ENCODE measurements at places on chromosomes 2 and 18.

DNA sequence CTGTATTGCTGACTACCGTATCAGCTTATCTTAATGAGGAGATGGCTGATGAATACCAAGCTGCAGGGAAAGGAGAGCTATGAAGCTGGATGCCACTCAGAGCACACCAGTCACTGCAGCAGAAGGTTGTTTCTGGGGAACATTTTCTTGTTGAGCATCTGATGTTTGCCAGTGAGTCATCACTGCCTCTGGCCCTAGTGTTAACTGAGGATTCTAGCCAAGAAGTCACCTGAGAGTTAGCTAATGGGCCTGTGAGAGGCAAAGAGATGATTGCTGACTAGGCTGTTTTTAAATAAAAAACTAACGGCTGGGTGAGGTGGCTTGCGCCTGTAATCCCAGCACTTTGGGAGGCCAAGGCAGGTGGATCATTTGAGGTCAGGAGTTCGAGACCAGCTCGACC, 37.9 kb downstream of the CCDC150 start:
- peak; percentile 15 for DNase-seq

- peak; percentile 71 for DNase-seq
Measured at GRCh38 chr2:118855451-118856279, 8.2 kb upstream of the EN1 start.

DNA sequence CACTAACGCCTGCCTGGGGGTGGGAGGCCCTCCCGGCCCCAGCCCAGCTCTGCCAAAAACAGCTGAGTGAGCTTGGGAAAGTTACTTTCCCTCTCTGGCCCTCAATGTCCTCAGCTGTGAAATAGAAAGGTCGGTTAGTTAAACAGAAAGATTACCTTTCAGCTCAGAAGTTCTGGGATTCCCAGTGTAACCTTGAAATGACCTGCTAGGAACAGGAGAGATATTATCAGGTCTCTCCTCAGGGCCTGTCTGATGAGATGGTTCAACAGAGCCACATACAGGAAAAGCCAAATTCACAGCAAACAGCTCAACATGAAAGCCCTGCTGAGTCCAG, 68.8 kb downstream of the LBH start:
- no peak for DNase-seq

GRCh38 chr2:49111006-49111405, 43.3 kb downstream of the FSHR start:
- no peak for DNase-seq

DNA sequence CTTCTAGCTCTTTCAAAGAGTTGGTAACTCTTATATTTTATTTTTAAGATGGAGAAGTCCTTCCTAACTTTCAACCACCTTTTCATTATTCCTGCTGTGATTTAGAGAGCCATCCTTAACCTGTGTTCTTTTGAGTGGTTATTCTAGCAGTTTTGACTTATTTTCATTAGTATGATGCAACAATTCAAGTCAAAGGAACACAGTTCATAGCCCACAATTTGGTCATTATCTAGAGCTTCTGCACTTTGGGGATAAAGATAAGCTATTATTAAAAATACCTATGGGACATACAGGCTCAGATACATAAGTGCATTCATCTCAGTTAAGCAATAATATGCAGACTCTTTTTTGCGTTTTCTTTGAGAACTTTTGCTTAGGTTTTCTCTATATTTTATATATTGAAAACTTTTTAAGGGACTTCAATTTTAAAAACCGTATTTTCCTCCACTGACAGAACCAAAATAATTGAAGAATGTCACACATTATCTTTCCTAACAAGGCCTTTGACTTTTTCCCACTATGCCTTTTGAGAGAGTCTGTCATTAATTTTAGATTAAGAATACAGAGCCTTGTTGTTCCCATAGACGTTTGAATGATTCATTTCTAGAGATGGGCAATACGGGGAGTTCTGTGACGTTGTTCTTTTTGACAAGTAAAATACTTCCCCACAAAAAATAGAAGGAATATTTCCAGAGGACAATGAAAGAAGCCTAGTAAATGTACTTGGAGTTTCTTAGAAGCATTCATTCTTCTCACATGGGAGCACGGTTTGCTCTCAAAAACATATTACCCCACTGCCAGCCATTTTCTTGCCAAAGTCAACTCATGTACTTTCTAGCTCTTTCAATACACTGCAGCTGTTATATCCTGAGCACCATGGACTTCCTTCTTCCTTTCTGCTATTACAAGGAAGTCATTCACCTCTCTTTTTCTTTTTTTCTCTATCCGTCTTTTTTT, 42.9 kb upstream of the RASGRP3 start:
- peak; percentile 47 for DNase-seq

DNA sequence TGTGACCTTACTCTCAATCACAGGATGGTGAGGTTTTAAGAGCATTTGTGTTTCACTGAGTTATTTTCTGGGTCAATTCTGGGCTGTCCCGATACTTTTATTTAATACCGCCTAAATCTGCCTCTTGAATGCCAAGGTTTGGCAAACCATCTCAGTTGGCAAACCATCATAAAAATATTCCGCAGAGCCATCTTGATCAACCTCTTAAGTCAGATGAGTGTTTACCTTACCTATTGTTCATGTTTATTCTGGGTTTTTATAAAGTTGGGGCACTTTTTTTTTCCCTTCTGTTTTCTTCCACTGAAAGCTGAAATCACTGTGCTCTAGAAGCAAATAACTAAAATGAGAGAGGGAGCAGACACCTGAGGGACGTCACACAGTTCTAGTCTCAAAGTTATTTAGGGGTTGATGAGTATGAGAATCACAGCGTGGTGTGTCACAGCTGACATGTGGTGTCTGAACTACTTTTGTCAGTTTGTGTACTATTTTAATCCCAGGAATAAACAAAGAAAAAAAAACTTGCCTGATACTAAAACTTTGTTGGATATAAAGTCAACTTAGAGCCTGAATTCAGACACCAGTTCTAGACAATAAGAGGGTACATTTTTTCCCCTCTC, 48.6 kb downstream of the ETAA1 start:
- DNase-seq, result no peak

DNA sequence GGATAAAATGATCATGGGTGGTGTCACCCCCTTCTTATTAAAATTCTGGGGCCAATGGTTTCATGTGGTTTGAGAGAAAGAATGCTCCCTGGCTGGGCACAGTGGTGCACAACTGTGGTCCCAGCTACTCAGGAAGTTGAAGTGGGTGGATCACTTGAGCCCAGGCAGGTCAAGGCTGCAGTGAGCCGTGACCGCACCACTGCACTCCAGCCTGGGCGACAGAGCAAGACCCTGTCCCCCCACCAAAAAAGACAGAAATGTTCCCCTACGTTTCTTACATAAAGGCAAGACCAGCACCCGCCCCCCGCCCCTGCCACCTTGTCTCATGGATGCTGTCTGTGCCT, 53.0 kb upstream of the ID2 start:
- no peak for DNase-seq

DNA sequence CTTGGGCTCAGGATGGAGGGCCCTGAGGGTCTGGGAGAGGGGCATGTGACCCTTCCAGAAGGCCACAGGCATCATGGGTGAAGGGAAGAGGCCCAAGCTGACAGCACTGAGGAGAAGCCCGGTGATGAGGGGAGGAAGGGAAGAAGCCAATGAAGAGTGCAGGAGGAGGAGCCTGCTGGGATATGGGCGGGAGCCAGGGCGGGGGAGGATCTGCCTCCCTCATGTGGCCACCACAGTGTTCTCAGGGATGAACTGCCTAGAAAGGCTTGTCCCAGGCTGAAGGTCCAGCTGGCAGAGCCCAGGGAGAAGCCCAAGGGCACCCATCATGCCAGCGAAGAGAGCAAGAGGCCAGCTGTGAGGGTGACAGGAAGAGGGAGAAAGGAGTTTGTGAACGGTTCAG, 24.6 kb upstream of the PLB1 start:
- no peak for DNase-seq

DNA sequence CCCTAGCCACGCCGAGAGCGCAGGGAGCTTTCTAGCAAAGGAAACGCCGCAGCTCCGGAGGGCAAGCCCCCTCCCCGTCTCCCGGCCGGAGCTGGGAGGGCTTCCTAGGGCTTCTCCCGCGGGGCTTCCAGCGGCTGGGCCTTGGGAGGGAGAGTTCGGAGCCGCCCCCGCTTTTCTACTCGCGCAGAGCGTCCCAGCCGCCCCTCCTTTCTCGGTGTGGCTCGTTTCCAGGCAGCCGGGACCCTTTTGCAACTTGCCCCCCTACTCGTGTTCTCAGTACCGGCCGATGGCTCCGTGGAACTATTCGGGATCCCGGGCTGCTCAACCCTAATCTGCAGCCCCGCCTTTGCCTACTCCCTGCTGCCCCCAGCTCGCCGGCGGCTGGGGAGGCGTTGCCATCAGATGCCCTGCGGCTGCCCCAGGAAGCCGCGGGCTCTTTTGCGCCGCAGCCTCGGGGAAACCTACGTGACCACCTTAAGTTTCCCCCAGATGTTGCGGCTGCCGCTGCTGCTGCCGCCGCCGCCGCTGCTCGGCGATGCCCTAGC, 1.5 kb upstream of the NR4A2 start:
- DNase-seq, result no peak

DNA sequence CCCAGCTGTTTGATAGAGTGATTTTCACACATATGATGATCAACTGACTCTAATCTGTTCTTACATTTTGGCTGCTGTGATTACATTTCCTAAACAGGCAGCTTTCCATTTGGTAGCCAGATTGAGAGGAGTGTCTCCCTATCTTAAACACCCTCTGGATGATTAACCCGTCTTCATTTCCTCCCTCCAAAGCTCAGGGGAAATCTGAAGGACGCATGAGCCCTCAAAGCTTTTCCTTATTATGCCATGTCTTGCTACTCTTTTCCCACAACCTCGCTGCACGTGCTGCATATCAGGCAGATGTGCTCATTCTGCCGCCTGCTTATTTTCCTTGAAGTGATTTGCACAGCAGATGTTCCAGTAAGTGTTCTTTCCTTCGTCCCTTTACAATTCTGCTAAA, 837.4 kb downstream of the LRRTM4 start:
- no peak for DNase-seq

GRCh38 chr2:161905389-161906046, 168.5 kb downstream of the DPP4 start:
- DNase-seq, result no peak

- DNase-seq, result no peak
Measured at GRCh38 chr2:60843006-60843405, 38.4 kb upstream of the REL start.

Measured in pons (tissue), 1 donor.